ENCODE measurements at places on chromosomes 7 and 10. TPM values are rescaled to one million over a fixed set of nuclear protein-coding genes. Genes with fewer than 3 reads are reported as not detected.

- DNase-seq = no peak
Measured at GRCh38 chr10:17122726-17123661, 6.6 kb downstream of the CUBN start.

DNA sequence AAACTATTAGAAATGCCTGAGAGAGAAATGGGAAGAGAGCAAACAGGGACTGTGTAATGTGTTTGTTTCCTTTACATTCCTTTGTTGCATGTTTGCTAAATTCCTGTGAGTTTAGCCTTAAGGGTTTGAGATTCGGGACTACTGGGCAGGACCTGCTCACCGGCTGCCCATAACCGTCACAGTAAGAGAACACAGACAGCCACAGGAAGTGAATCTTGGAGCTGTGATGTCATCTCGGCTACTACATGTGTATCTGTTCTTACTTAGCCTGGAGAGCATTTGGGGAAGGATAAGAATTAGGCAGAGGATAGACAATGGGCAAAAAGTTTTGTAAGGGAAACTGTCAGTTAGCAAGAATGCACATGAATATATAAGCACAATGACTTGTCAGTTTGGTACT lies 485.1 kb upstream of the KLF6 start:
- no peak for DNase-seq

DNA sequence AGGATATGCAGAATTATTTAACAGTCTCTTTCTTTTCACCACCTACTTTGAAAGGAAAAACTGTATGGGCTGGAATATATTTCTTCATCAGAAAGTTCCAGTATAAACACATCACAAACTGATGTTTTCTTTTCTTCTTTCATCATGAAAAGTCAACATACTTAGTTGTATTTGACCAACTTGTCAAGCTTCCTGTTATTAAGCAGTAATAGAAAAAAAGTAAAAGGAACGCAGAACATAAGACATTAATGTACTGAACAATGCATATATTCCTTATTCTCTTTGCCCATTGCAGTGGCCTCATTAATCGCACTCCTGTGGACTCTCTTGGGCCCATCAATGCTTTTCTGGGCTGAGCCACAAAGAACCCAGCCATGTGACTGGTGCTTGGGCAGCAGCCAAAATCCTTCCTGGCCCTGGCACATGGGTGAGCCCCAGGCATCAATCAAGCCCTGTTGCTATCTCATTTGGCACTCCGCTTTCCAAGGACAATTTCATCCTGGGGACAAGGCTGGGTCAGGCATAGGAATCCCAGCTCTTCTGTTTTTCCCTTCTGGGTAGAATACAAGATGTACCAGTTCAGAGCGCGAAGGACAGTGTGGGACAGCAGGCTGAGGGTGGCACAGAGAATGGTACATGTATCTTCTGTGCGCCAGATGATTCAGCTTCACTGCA lies 42.3 kb downstream of the RHOBTB1 start:
- peak; percentile 92 for DNase-seq

EXOSC1 gene
- total RNA-seq = 15.8 TPM

ANKRD26 gene
- total RNA-seq = 9.1 TPM

CLCN1 gene
- total RNA-seq = not detected

SPDYE1 gene
- 0.13 TPM for total RNA-seq

DNA sequence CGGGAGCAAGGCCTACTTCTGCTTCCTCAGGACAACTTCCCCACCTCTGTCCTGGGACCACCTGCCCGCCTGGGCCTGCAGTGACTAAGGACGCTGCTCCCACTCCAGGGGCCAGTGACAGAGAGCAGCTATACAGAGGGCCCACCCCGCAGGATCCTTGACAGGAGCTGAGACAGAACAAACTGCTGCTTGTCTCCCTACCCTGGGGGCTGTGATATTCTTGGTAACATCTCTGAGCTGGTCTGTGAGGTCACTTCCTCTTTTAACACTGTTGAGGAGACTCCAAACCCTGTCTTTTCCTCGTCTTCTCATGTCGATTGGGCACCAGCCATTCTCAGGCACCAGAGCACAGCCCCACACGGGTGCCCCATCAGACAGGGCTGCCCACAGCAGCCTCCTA lies 6.9 kb upstream of the MRPS24 start:
- no peak for DNase-seq

JCAD gene
- total RNA-seq = 19.3 TPM

CLRN3 gene
- not detected for total RNA-seq
